ENCODE measurements at places on chromosomes 12 and 14.

DNA sequence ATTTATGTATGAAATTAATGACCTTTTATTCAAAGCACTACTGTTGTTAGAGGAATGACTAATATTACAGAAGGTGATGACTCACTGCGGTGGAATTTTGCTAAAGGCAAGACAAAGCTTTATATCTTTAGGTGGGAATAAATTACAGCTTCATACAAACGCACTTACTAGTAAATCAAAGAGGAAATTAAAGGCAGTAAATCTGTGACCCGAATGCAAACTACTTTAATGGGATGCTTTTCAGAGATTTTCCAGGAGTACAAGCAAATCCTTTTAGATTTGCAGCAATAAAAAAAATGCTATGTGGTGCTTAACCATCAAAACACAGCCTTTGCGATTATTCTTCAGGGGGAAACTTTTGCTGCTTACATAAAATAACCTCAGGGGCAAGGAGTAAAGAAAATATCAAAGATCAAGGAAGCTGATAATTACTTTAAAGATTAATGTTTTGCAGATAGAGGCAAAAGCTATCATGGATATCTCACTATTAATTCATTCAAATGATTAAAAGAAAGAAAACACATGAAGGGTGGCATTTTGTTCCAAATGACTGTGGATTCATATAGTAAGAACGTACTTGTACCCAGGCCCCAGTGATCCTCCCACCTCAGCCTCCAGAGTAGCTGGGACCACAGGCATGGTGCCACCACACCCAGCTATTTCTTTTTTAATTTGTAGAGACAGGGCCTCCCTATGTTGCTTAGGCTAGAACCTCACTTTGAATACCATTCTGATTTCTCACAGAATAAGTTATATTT lies 98.9 kb downstream of the DENND5B start:
- H3K4me1 ChIP-seq = peaks cover 64% of the 10 kb centered on the region
- H3K27me3 ChIP-seq = no peaks in the 10 kb centered on the region
- H3K4me3 ChIP-seq = no peak overlapping the region

DNA sequence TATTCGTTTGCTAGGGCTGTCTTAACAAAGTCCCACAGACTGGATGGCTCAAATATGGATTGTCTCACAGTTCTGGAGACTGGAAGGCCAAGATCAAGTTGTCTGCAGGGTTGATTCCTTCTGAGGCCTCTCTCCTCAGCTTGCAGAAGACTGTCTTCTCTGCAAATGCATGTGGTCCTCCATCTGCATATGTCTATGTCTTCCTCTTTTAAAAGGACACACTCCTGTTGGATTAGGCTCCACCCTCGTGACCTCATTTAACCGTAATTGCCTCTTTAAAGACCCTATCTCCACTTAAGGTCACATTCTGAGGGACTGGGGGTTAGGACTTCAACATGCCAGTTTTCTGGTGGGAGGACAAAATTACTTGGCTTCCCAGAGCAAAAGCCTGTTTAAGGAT lies 123.3 kb downstream of the SLC38A6 start:
- H3K27ac ChIP-seq = peak overlapping the region; percentile 91
- H3K27me3 ChIP-seq = peaks cover 2% of the 10 kb centered on the region
- H3K4me1 ChIP-seq = peaks cover 28% of the 10 kb centered on the region
- DNase-seq = no peak

DNA sequence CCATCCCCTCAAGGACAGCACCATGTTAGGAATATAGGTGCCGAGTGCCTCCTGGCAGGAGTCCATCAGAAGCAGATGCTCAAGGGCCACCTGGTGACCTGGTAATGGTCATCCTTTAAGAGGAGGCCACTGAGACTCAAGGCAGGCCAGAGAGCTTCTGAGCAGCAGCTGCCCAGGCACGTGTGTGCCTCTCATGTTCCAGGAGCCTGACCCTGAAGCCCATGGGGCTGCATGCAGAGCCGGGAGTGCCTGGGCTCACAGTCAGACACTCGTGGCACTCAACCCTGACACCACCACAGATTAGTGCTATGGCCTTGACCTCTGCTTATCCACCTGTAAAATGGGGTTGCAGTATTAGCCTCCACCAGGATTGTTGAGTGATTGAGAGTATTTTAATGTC lies 45.6 kb downstream of the C14orf132 start:
- H3K27me3 ChIP-seq = no peaks in the 10 kb centered on the region
- no peak overlapping the region for H3K4me3 ChIP-seq
- H3K27ac ChIP-seq = no peak overlapping the region
- H3K4me1 ChIP-seq = peaks cover 7% of the 10 kb centered on the region

- H3K27me3 ChIP-seq = peaks cover 31% of the 10 kb centered on the region
- no peaks in the 10 kb centered on the region for H3K4me1 ChIP-seq
- H3K27ac ChIP-seq = no peak overlapping the region
- no peak for DNase-seq
- no peak overlapping the region for H3K4me3 ChIP-seq
These were observed 60.5 kb upstream of the OR10AD1 start for GRCh38 chr12:48263617-48264016.

GRCh38 chr14:96881713-96882112 lies 84.5 kb downstream of the VRK1 start:
- H3K27me3 ChIP-seq = no peaks in the 10 kb centered on the region
- peak overlapping the region; percentile 22 for H3K27ac ChIP-seq
- DNase-seq = no peak

- DNase-seq = no peak
- peaks cover 37% of the 10 kb centered on the region for H3K4me1 ChIP-seq
- peak overlapping the region; percentile 2 for H3K27ac ChIP-seq
- H3K4me3 ChIP-seq = no peak overlapping the region
- H3K27me3 ChIP-seq = no peaks in the 10 kb centered on the region
These were observed 6.8 kb downstream of the KDM2B start for GRCh38 chr12:121574025-121574424.

DNA sequence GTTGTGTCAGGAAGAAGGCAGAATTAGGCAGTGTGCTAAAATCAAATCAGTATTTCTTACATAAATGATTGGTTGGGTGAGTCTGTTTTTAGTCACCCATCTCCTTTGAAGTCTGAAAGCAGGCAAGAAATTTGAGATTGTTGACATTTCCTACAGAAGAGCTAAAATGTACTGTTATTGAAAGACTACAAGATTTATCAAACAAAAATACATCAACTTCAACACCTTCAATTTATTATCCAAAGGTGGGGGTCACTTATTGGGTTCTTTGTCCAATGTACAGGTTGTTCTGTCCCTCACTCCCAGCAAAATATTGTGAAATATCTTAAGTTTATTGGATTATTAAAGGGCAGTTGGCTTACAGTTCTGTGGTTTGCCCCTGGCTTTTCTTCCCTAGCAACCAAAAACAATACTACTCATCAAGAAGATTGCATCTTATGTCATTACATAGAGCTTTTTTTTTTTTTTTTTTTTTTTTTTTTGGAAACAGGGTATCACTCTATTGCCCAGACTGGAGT lies 20.6 kb upstream of the PKP2 start:
- DNase-seq = no peak
- peaks cover 20% of the 10 kb centered on the region for H3K4me1 ChIP-seq
- H3K27me3 ChIP-seq = no peaks in the 10 kb centered on the region
- H3K36me3 ChIP-seq = no peaks in the 10 kb centered on the region

DNA sequence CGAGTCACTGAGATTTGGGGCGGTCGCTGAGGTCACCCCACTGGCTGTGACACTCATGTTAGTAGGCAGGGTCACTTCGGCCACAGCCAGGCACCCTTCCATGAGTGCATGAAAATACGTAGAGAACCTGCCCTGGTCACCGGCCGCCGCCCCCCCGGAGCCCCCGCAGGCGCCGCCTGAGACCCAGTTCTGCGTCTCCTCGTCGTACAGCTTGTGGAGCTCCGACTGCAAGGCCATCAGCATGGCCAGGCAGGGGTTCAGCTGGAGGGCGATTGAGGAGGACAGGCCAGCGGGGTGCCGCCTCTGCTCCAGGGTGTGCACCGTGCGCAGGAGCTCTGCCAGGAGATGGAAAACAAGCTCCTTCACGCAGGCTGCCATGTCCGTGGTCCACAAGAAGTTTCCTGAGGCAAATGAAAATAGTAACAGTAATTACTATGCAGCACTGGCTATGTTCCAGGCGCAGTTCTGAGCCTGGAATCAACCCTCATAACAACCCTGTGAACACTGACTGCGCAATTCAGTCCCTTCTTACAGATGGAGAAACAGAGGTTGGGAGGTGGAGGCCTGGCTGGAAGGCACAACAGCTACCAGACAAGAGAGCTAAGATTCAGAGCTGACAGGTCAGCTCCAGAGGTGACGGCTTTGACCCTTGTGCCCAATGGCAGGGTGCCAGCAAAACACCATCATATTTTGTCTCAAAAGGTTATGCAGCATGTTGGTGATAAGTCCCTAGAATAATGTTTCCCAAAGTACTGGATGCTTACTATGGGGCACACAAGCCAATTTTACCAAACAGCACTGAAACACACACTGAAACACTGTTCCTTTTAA lies 59.9 kb downstream of the TRAFD1 start:
- peaks cover 17% of the 10 kb centered on the region for H3K36me3 ChIP-seq
- H3K4me3 ChIP-seq = no peak overlapping the region
- no peaks in the 10 kb centered on the region for H3K4me1 ChIP-seq
- H3K27me3 ChIP-seq = no peaks in the 10 kb centered on the region
- no peak overlapping the region for H3K27ac ChIP-seq

- no peak overlapping the region for H3K27ac ChIP-seq
- H3K27me3 ChIP-seq = no peaks in the 10 kb centered on the region
- DNase-seq = no peak
- peaks cover 6% of the 10 kb centered on the region for H3K4me1 ChIP-seq
- no peak overlapping the region for H3K4me3 ChIP-seq
These were observed 52.2 kb upstream of the PLBD1 start for GRCh38 chr12:14619741-14620501.

DNA sequence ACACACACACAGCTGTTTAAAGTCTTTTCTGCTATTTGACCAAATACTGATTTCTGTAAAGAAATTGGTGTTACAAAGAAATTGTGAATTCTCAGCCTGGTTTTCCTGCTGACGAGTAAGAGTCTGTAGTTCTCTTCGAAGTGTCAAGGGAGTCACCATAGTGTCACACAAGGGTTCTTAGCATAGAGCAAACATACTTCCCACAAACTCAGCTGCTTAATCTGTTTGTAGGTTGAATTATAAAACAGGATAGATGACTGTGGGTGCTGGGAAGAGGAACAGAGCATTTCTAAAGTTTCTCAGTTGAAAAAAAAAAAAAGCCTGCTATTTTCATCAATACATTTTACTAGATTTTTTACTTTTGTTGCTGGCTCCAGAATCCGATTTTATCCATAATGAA lies 82.9 kb downstream of the FOXA1 start:
- no peaks in the 10 kb centered on the region for H3K27me3 ChIP-seq
- DNase-seq = no peak
- no peaks in the 10 kb centered on the region for H3K36me3 ChIP-seq
- H3K27ac ChIP-seq = no peak overlapping the region
- peaks cover 9% of the 10 kb centered on the region for H3K4me1 ChIP-seq

- H3K4me1 ChIP-seq = peaks cover 11% of the 10 kb centered on the region
- H3K27me3 ChIP-seq = no peaks in the 10 kb centered on the region
These were observed 206.6 kb downstream of the CACNA1C start for GRCh38 chr12:2259369-2259768.

- no peaks in the 10 kb centered on the region for H3K27me3 ChIP-seq
- H3K27ac ChIP-seq = no peak overlapping the region
- no peak overlapping the region for H3K4me3 ChIP-seq
- H3K4me1 ChIP-seq = peaks cover 8% of the 10 kb centered on the region
These were observed 42.3 kb downstream of the CHGA start for GRCh38 chr14:92965281-92965680.

DNA sequence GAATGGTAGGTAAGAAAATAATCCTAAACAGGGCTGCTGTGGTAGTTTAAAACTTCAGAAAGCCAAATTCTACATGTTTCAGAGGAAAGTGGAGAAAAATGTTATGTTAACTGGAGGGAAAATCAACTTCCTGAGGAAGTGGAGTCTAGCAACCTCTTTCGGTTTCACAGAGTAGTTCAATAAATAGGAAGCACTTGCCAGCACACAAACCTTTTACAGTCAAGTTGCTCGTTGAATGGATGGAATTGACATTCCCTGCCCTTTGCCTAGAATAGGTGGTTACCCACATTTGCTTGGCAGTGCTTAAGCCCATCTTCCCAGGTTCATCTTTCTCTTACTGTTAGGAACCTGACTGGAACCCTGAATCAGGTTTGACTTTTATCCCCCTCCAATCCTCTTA lies 15.9 kb downstream of the ANKRD13A start:
- H3K4me1 ChIP-seq = no peaks in the 10 kb centered on the region
- H3K4me3 ChIP-seq = no peak overlapping the region
- no peak for DNase-seq

GRCh38 chr14:28831126-28831525 lies 64.5 kb downstream of the FOXG1 start:
- H3K36me3 ChIP-seq = no peaks in the 10 kb centered on the region
- peaks cover 5% of the 10 kb centered on the region for H3K27me3 ChIP-seq
- H3K4me3 ChIP-seq = no peak overlapping the region
- DNase-seq = no peak

GRCh38 chr14:94548131-94548998 lies 12.9 kb upstream of the SERPINA4 start:
- no peak overlapping the region for H3K4me3 ChIP-seq
- no peaks in the 10 kb centered on the region for H3K36me3 ChIP-seq
- H3K4me1 ChIP-seq = no peaks in the 10 kb centered on the region
- peaks cover 39% of the 10 kb centered on the region for H3K27me3 ChIP-seq
- DNase-seq = no peak

DNA sequence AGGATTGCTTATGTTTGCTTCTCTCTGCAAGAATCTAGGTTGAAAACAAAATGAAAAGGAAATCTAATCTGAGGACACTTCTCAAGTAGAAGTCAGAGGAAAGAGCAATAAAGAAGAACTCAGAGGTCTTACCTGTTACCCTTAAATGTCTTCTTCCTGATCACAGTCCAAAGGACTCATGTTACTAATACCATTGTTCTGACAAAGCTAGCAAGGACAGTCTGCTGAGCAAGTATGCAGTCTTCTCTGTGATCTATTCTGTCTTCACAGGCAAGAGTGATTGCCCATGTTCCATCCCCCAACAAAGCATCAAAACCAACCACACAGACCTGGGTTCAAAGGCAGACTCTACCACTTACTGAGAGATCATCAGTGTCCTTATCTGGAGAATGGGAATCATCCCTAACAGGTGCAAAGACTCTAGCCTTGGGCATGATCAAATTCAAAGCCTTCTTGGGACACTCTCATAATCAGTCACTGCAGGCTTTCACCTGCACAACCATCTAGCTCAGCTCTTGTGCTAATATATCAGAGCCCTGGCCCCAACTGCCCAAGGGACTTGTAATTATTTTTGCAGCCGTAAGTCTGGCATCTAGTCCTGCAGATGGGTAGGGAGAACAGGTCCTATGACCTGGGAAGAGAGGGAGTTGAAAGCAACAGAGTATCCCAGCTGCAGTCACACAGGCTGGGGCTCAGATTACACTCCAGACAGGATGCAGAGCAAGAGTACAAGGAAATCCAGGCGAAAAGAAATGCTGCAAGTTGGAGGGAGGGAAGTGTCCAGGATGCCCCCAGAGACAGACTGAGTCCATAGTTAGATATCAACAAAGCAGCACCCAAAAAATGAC lies 97.9 kb upstream of the NUDT4 start:
- no peak overlapping the region for H3K4me3 ChIP-seq
- H3K27ac ChIP-seq = no peak overlapping the region
- peaks cover 12% of the 10 kb centered on the region for H3K4me1 ChIP-seq
- no peaks in the 10 kb centered on the region for H3K36me3 ChIP-seq
- no peak for DNase-seq

GRCh38 chr12:121325922-121326396 lies 26.3 kb downstream of the ANAPC5 start:
- no peak overlapping the region for H3K27ac ChIP-seq
- no peak for DNase-seq
- no peaks in the 10 kb centered on the region for H3K4me1 ChIP-seq
- no peaks in the 10 kb centered on the region for H3K27me3 ChIP-seq
- peaks cover 43% of the 10 kb centered on the region for H3K36me3 ChIP-seq
